NCI-H187 (cell line): ENCODE measurements at places on chromosomes 2 and 18.

- no peak for DNase-seq
Measured at GRCh38 chr18:11839556-11839955, 11.7 kb upstream of the CHMP1B start.

- DNase-seq: no peak
Measured at GRCh38 chr2:203623661-203624060, 82.8 kb upstream of the CD28 start.

- no peak for DNase-seq
Measured at GRCh38 chr2:72332720-72333119, 185.1 kb upstream of the CYP26B1 start.

DNA sequence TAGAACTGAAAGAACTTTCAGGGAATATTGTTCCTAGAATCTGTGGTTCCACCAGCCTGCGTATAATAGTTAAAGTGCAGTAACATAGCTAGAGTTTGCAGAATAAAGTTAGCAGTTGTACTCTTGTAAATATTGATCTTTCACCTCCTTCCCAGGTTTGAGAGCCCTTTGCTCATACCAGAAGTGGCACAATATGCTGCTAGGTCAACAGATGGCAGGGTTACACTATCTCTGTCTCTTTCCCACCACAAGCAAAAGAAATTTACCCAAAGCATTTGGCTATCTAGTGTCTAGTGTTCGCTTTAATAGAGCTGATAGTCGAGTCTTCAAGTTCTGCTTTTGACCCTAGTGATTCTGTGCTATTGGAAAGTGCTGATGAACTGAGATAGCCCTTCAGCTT, 119.0 kb upstream of the KLHL14 start:
- DNase-seq: no peak

- no peak for DNase-seq
Measured at GRCh38 chr2:4486971-4487370, 783.6 kb downstream of the DCDC2C start.

GRCh38 chr18:68462766-68463165, 252.1 kb downstream of the TMX3 start:
- DNase-seq: no peak

DNA sequence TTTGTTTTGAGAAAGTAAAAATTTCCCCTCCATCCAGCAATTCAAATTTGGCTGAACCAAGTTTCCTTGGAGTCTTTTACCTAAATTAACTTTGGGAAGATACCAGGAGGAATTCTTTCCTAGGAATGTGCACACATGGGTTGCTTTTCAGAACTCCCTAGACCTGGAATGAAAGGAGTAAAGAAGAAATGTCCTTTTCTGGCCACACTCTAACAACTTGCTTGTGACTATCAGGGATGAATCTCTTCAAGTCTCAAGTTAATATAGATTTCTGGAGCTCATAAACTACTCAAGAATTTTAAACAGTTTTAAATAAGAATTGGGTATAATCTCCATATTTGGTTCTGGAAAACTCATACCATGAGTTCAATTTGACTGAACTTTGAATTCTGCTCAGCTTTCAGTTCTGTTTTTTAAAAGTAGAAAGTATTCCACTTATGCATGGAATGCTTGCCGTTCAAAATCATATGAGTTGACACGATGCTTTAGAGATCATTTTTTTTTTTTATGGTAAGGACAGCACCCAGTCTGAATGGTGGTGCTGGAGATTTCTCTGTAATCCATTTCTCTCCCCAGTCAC, 7.7 kb downstream of the RASGRP3 start:
- DNase-seq: no peak

GRCh38 chr2:61721382-61721781, 132.5 kb downstream of the FAM161A start:
- DNase-seq: no peak
